Testis (tissue), 5 donors: ENCODE measurements at places on chromosomes 1 and 21.

DNA sequence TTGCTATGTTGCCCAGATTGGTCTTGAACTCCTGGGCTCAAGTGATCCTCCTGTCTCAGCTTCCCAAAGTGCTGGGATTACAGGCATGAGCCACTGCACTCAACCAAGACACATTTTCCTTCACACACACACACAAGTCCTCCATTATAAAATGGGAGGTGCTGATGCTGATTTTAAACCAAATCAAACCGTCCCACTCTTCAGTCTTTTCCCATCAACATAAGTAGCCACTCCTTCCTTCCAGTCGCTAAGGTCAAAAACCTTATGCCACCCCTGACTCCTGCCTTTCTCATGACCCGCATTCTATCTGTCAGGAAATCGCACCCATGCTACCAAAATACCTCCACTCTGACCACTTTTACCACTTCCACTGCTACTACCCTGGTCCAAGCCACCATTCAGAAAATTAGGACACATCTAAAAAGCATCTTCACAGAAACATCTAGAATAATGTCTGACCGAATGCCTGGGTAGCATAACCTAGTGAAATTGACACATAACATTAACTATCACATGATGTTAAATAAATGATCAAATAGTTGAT is 28.0 kb upstream of the IFNGR2 start:
- no peak for DNase-seq
- H3K36me3 ChIP-seq = no peaks in the 10 kb centered on the region
- H3K27ac ChIP-seq = no peak overlapping the region
- H3K27me3 ChIP-seq = no peaks in the 10 kb centered on the region

DNA sequence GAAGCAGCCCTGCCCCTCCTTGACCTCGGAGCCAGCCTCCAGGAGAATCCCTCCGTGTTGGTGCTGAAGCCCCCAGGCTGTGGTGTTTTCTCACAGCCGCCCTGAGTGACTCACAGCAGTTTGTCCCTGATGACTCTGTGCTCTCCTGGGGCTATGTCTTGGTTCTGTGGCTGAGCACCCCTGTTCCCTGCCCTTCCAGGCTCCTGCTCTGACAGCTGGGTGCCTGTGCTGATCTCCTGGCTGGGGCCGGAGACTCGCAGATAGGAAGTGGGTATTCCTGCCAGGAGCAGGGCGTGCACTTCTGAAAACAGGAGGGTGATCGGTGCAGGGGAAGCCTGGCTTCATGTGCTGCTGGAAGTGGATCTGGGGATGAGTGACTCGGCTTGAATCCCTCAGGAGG is 34.5 kb downstream of the POFUT2 start:
- no peaks in the 10 kb centered on the region for H3K36me3 ChIP-seq
- peaks cover 12% of the 10 kb centered on the region for H3K4me1 ChIP-seq
- DNase-seq = no peak
- no peaks in the 10 kb centered on the region for H3K27me3 ChIP-seq

DNA sequence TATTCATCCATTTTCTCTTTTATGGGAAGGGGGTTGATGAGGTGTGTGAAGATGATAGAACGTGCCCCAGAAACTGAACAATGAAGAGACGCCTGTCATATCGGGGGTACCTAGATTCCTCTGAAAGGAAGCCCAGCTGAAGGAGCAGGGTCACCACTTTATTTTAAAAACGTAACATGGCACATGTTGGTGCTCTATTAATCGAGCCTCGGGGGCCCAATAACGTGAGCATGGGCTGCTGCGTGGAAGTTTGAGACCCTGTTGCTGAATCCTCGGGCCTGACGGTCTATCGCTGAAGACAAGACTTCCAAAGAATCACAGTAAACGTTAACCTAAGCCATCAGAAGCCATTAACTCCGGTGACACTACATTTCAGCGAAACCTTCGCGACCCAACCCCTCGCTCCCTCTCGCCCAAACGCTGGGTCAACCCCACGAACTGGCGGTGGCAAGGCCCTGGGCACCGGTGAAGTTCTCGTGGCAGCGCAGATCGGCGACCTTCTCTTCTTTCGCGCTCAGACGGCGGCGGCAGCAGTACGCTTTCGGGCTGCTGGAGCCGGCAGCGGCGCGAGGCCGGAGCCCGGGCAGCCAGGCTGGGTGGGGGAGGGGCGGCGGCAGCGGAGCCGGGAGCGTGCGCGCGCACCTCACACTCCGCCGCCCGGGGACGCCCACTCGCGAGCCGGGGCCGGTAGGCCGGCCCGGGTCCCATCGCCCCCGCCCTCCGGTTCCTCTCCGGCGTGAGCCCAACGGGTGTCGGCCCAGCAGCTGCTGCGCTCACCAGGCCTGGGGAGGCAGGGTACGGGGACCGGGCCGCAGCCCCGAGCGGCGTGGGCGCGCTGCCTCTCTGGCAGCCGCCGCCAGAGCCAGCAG is 838 bp upstream of the MAN1A2 start:
- no peaks in the 10 kb centered on the region for H3K27me3 ChIP-seq
- H3K36me3 ChIP-seq = no peaks in the 10 kb centered on the region
- H3K4me1 ChIP-seq = peaks cover 33% of the 10 kb centered on the region

DNA sequence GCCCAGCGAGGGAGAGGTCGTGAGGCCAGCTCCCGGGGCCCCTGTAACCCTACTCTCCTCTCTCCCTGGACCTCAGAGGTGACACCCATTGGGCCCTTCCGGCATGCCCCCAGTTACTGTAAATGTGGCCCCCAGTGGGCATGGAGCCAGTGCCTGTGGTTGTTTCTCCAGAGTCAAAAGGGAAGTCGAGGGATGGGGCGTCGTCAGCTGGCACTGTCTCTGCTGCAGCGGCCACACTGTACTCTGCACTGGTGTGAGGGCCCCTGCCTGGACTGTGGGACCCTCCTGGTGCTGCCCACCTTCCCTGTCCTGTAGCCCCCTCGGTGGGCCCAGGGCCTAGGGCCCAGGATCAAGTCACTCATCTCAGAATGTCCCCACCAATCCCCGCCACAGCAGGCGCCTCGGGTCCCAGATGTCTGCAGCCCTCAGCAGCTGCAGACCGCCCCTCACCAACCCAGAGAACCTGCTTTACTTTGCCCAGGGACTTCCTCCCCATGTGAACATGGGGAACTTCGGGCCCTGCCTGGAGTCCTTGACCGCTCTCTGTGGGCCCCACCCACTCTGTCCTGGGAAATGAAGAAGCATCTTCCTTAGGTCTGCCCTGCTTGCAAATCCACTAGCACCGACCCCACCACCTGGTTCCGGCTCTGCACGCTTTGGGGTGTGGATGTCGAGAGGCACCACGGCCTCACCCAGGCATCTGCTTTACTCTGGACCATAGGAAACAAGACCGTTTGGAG is 23.7 kb upstream of the TNFRSF1B start:
- H3K27ac ChIP-seq = no peak overlapping the region
- no peaks in the 10 kb centered on the region for H3K36me3 ChIP-seq
- peaks cover 7% of the 10 kb centered on the region for H3K4me1 ChIP-seq
- H3K27me3 ChIP-seq = no peaks in the 10 kb centered on the region
- no peak overlapping the region for H3K4me3 ChIP-seq
- DNase-seq = peak; percentile 36

- H3K4me1 ChIP-seq = peaks cover 14% of the 10 kb centered on the region
- H3K4me3 ChIP-seq = no peak overlapping the region
- H3K36me3 ChIP-seq = no peaks in the 10 kb centered on the region
Observed at GRCh38 chr21:45370575-45370974, 34.4 kb upstream of the COL18A1 start.

DNA sequence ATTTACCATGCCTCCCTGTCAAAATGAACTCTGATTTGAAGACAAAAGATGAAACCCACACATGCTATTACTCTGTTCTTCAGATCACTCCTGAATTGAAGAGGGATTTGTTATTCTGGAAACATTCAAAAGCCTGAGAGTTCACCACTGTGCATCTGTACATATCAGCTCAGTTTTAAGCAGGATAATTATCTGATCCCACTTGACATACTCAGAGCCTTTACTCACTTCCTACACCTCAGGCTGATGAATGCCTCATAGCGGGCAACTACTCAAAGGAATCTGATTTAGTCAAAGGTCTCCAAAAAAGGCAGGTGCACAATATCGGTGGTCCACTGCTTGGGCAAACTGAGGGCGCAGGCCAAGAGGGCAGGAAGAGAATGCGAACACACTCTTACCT is 47.5 kb upstream of the LPAR3 start:
- no peaks in the 10 kb centered on the region for H3K36me3 ChIP-seq
- no peak overlapping the region for H3K27ac ChIP-seq
- no peak for DNase-seq
- no peaks in the 10 kb centered on the region for H3K4me1 ChIP-seq

- H3K27me3 ChIP-seq = no peaks in the 10 kb centered on the region
- no peaks in the 10 kb centered on the region for H3K36me3 ChIP-seq
- H3K4me1 ChIP-seq = no peaks in the 10 kb centered on the region
- no peak overlapping the region for H3K27ac ChIP-seq
- no peak for DNase-seq
Observed at GRCh38 chr1:146012703-146013558, 8.6 kb downstream of the HJV start.

- no peak overlapping the region for H3K4me3 ChIP-seq
- peaks cover 41% of the 10 kb centered on the region for H3K4me1 ChIP-seq
- peak overlapping the region; percentile 75 for H3K27ac ChIP-seq
- peak; percentile 82 for DNase-seq
Observed at GRCh38 chr21:45309069-45309986, 21.6 kb upstream of the POFUT2 start.

DNA sequence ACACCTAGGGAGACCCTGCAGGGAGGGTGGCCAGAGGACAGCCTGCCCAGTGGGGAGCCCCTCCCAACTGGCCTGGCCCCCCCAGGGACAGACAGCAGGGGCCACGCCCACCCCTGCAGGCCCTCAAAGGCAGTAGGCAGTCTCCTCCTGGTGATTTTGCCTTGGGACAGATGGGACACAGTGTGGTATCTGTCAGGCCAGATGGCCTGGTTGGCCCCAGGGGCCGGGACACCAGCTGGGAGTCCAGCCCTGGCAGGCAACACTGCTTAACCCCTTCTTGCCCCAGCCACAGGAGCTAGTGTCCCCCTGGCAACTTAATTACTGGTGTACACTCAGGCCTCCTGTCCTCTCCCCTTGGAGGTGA is 17.8 kb downstream of the IFFO2 start:
- H3K4me1 ChIP-seq = no peaks in the 10 kb centered on the region
- H3K36me3 ChIP-seq = no peaks in the 10 kb centered on the region
- no peak for DNase-seq
- H3K27me3 ChIP-seq = no peaks in the 10 kb centered on the region

- H3K27ac ChIP-seq = no peak overlapping the region
- H3K4me3 ChIP-seq = no peak overlapping the region
- no peak for DNase-seq
- no peaks in the 10 kb centered on the region for H3K27me3 ChIP-seq
Observed at GRCh38 chr1:28119556-28119955, 31.1 kb upstream of the EYA3 start.

DNA sequence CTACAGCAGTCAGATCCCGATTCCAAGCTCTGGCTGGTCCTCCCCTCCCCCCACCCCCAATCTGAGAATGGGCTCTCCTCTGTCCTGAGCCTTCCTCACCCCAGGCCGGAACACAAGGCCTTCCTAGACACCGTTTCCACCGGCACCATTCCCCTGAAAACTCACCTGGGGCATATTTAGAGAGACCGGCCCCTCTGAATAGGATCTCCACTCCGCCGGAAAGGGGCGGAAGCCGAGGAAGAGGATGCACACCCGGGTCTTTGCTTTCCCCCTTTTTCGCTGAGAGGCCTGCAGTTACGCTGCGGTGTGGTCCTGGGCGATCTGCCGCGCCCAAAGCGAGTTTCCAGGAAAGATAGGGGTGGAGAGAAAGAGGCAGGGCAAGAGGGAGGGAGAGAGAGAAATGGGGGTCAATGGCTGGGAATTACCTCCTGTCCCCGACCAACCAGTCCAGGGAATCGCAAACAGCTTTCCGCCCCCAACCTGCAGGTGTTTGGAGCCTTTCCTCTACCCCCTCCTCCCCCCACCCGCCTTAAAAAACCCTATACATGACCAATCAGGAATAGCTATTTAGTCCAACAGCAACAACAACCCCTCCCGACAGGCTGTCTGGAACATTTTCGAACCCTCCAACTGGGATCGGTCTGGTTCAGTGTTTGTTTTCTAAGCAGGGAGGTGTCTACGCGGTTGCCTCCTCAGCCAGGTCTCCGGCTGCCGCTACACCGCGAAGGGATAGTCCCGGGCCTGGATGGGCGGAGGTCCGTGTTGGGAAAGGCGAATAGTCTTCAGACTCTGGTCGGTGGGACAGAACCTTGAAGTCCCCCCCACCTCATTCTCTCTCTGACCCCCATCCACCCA is 2.8 kb downstream of the TAL1 start:
- peak overlapping the region; percentile 37 for H3K27ac ChIP-seq
- no peak for DNase-seq

- no peaks in the 10 kb centered on the region for H3K27me3 ChIP-seq
- H3K36me3 ChIP-seq = no peaks in the 10 kb centered on the region
- no peak for DNase-seq
- H3K4me1 ChIP-seq = peaks cover 3% of the 10 kb centered on the region
- no peak overlapping the region for H3K4me3 ChIP-seq
- H3K27ac ChIP-seq = no peak overlapping the region
Observed at GRCh38 chr1:167463080-167463479, 55.2 kb downstream of the CD247 start.

DNA sequence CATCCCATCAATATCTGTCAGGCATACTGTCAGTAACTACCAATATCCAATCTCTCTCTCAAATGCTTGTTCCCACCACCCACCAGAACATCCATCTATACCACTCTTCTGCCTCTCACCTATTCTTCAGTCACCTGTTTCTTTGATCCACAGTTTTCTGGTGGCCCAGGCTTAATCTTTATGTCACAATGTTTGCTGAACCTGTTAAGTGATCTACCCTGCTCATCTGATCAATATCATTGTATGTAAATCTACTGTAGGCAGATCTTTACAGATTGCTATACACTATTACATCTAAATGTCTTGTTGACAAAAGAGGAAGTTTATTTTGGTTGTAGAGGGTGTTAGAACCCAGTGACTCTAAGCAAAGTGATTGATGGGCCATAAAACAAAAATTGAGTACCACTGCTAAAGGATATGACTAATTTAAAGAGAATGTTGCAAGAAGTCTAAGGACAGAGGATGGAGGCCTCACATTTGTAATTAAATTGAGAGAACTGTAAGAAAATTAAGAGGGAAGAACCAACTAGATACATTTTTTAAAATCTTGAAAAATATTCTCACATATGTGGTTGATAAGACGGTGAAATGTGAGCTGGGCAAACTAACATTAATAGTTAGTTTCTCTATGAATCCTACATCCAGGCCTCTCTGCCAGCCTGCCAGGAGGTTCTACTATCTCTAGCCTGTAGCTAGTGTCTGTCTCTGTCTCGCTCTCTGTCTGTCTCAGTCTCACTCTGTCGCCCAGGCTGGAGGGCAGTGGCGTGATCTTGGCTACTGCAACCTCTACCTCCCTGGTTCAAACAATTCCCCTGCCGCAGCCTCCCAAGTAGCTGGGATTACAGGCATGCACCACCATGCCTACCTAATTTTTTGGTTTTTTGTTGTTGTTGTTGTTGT is 34.1 kb downstream of the EGLN1 start:
- H3K4me1 ChIP-seq = peaks cover 8% of the 10 kb centered on the region
- H3K27me3 ChIP-seq = no peaks in the 10 kb centered on the region
- no peaks in the 10 kb centered on the region for H3K36me3 ChIP-seq

DNA sequence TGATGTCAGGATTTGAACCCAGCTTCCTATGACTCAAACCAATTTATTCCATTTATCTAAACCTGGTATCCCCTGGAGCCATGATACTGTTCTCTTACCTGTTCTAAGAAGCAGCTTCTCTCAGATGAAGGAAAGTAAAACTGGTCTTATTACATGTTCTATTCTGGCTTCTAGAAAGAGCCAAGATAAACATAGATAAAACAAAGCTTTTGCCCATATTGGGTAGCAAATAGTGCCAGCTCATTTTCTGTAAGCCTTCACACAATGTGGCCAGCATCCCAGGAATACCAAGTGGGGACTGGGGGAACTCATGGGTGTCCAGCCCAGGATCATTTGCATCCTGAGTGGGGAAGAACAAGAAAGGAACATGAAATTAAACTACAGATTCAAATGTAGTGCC is 53.5 kb upstream of the EPHA8 start:
- DNase-seq = no peak
- H3K4me1 ChIP-seq = no peaks in the 10 kb centered on the region
- H3K36me3 ChIP-seq = no peaks in the 10 kb centered on the region
- H3K27me3 ChIP-seq = no peaks in the 10 kb centered on the region
- H3K4me3 ChIP-seq = no peak overlapping the region
